AG09309 (cell line): ENCODE measurements at places on chromosomes 6 and 20.

GRCh38 chr6:3355358-3356055 lies 96.8 kb downstream of the PSMG4 start:
- no peak for DNase-seq

- DNase-seq = no peak
Measured at GRCh38 chr6:170129691-170130171, 161.1 kb downstream of the DLL1 start.

GRCh38 chr6:97626671-97627441 lies 343.8 kb upstream of the MMS22L start:
- no peak for DNase-seq

- no peak for DNase-seq
Measured at GRCh38 chr20:36527331-36528125, 13.8 kb upstream of the MYL9 start.

DNA sequence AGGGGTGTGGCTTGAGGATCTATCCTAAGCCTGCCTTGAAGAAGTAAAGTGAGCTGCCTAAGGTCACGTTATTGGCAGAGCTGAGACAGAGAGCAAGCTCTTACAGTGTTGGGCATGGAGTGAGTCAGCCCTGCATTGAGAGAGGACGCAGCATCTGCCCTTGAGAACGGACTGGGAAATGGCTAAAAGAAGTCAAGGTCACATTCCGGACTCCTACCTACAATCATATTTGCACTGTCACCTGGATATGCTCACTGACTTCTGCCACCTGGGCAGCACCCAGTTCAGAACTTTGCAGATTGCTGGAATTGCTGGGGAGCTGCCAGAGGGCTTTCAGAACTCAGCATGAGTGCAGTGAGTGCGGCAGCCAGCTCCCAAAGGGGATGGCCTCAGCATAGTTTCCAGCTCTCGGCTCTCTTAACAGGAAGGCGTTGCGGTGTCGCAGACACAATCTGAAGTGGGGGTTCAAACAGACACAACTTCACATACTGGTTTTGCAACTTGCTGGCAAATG lies 199.3 kb upstream of the SGK1 start:
- peak; percentile 77 for DNase-seq

DNA sequence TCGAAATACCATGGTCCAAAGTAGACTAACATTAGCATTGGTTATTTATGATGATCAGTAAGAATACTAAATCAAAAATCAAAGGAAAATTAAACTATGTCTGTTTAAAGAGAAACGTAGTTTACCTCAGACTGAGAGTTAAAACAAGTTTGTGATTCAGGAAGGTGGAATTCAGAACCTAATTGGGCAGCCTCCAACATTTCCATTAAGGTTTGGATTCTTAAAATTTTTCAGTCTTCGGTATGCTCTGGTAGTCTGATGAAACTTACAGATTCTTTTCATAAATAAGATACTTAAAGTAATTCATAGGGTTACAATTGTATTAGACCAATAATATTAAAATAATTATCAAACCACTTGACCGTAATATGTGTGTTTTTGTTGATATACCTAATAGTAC lies 18.6 kb downstream of the HFE start:
- no peak for DNase-seq

DNA sequence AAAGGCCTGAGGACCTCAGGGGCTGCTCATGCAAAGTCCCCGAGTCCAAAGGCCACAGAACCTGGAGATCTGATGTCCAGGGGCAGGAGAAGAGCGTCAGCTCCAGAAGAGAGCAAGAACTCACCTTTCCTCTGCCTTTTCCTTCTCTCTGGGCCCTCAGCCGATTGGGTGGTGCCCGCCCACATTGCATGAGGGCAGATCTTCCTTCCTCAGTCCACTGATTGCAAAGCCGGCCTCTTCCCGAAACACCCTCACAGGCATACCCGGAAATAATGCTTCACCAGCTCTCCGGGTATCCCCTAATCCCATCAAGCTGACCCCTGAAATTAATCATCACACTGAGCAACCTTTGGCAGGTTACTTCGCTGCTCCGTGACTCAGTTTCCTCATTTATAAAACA lies 33.4 kb downstream of the SPDEF start:
- DNase-seq = no peak

- peak; percentile 93 for DNase-seq
Measured at GRCh38 chr20:50333812-50334211, 143.2 kb downstream of the CEBPB start.

GRCh38 chr6:24072038-24072746 lies 53.8 kb upstream of the NRSN1 start:
- no peak for DNase-seq

GRCh38 chr20:5751856-5752255 lies 1.7 kb downstream of the SHLD1 start:
- DNase-seq = no peak

GRCh38 chr6:2033544-2033943 lies 211.9 kb downstream of the GMDS start:
- DNase-seq = no peak

GRCh38 chr6:71277926-71278600 lies 10.5 kb upstream of the OGFRL1 start:
- DNase-seq = no peak

- DNase-seq = no peak
Measured at GRCh38 chr6:137248702-137249101, 29.5 kb upstream of the IFNGR1 start.

GRCh38 chr6:92690997-92691599 lies 728.3 kb downstream of the EPHA7 start:
- no peak for DNase-seq

DNA sequence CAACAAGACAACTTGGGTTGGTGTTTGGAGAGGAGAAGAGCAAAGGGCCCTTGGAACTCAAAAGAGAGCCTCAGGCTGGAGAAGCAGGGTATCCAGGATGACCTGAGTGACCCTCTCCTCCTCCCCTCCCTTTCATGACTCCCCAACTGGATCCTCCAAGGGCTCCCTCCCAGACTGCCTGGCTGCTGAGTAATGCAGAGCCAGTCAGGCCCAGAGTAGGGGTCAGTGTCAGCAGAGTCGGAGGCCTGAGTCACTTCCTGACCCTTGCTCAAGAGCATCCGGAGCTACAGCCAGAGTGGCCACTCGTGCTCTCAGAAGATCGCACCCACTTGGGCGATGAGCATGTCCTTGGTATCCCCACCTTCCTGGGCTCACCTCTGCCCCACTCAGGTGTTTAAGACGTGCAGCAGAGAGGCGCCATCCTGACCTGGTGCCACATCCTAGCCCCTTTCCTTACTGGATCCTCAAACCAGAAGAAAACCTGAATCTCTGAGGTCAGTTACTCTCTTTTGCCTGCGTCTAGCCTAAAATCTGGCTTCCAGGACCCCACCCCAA lies 2.8 kb upstream of the MAPK13 start:
- peak; percentile 48 for DNase-seq

- peak; percentile 66 for DNase-seq
Measured at GRCh38 chr20:63686492-63687321, 9.7 kb upstream of the TNFRSF6B start.

GRCh38 chr6:30325150-30325872 lies 1.4 kb upstream of the TRIM39 start:
- DNase-seq = no peak

DNA sequence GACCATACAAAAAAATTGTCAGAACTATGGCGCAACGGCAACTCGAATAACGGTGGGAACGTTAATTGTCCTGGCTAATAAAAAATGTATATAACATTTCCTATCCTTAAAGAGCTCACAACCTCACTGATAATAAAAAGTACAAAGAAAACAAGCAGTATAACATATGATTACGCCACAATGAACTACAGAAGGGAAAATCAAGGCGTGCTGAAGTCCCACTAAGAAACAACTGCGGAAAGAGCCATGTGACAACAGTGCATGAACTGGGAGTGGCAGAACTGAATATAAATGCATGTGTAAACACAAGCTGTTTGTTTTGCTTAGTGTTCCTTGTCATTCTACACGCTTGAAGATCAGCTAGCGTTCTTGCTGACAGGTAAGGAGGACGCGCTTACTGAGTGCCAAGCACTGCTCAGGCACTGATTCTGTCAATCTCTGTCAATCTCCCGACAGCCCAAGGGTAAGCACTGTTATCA lies 466 bp upstream of the PSMB1 start:
- no peak for DNase-seq

DNA sequence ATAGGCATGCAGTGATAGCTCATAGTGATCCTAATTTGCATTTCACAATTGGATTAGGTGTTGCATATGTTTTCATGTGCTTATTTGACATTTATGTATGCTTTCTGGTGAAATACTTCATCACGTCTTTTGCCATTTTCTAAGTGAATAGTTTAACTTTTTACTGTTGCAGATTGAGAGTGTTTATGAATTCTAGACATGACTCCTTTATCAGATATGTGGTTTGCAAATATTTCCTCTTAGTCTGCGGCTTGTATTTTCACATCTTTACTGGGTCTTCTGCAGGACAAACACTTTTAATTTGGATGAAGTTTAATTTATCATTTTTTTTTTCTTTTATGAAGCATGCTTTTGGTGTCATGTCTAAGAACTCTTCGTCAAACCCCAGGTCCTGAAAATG lies 39.2 kb downstream of the CCN2 start:
- no peak for DNase-seq
